ENCODE measurements at places on chromosomes 4 and X.

DNA sequence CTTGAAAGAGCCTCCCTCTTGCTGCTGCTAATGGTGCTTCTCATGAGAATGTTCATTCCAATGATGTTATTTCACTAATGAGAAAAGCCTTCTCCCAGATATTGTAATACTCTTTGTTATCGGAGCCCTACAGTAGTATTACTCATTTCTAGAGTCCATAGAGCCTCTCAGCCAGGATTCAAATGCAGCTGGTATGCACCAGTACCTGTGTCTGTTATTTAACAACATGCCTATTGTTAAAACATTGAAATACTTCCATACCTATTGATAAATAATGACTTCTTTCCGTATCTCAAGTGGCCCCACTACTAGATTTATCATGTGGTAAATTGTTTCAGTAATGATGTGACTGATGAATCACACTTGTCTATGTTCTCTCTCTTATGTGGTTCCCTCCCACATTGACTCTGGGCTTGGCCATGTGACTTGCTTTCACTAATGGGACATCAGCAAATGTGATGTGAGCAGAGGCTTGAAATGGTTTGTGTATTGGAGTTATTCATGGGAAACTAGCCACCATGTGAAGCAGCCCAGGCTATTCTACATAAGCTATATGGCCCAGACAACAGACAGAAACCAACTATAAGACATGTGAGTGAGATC lies 207.6 kb downstream of the THOC2 start:
- DNase-seq = no peak

GRCh38 chr4:4521136-4521535 lies 20.7 kb downstream of the STX18 start:
- DNase-seq = no peak

DNA sequence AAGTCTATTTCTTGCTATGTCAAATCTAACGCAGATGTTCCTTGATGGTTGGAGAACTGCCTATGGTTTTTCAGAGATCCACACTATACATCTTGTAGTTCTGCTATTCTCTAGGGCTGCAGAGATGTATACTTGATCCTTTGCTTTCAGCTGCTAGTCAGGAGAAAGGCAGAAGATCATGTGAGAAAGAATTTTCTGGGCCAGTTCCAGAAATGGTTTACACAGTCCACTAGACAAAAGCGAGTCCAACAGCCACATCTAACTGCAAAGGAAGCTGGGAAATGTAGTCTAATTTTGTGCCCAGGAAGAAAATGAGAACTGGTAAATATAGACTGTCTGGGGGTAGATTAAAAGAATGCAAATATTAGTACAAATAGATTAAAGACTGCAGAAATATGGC lies 394.3 kb upstream of the SLIT2 start:
- no peak for DNase-seq

DNA sequence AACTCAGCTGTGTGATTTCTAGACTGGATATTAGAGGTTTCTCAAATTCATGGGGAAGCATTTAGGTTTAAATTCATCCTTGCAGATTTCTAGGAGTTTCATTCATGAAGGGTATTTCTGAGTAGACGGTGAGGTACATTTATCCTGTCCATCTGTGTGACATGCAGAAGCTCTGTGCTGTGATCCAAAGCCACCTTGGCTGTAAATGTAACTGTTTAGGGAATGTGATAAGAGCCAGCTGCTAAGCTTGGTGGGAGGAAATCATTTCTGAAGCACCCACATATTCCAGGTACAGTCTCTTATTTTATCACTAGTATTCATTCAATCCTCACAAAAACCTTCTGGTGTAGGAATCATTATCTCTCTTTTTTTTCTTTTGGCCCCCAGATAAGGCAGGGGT lies 8.7 kb upstream of the DCTD start:
- no peak for DNase-seq

DNA sequence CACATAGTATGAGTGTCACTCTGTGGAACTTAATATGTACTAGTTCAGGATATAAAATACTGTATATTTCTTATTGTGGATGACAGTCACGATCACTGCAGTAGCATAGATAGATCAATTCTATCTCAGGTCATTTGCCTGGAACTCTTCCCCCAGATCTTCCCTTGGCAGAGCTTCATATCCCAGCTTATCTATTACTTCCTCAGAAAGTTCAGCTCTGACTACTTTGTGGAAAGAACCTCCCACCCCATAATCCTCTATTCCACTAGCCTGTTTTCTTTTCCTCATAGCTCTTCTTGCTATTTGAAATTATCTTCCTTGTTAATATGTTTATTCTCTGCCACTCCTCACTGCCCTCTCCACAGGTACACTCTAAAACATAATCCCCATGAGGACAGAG lies 10.9 kb downstream of the FAM241A start:
- no peak for DNase-seq

- DNase-seq = no peak
These were observed 615.6 kb downstream of the CENPC start for GRCh38 chr4:66929748-66930147.

DNA sequence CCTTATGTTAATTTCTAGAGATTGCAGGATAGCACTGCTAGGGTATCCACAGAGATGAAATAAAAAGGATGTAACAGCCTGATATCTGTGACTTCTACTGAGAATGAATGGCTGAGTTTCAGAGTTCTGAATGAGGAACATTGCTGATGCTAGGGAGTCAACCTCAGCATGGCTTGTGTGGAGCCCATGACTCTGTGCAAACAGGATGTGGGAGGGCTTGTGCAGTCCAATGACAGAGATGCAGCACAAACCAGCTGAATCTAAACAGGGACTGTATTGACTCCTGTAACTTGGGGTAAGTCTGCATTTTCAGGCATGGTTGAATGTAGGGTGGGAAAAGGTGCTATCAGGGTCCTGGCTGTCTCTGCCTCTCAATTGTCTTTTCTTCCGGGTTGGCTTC lies 5.3 kb upstream of the RASL11B start:
- DNase-seq = no peak

GRCh38 chr4:16687011-16687410 lies 211.4 kb downstream of the LDB2 start:
- DNase-seq = no peak

DNA sequence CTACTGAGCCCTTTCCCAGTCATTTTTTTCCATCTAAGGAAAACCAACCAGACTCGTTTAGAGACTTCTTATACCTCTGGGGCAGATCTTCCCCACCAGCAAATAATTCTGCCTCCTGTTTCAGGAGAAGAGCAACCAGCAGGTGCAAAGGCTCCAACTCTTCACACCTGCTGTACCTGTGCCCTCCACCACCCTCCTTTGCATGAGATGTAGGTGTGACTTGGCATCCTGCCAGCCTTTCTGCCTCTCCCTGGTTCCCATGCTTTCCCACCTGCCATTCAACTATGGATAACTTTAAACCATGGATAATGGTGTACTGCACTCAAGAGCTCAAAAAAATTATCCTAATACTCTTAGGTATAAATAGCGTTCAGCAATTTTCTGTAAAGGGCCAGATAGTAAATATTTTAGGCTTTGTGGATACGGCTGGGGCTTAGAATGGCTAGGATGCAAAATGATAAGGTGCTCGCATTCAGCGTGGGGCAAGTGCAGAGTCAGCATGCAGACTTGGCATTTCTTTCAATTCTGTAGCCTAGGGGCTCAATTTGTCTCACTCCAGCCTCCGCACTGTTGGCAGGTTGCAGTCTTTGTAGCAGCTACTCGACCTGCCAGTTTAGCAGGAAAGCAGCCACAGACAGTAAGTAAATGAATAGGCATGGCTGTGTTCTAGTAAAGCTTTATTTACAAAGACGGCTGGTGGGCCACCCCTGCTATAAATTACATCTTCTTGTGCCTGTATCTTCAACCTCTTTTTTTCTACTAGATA lies 79.8 kb downstream of the HCCS start:
- no peak for DNase-seq

- DNase-seq = no peak
These were observed 3.0 kb downstream of the ANK2 start for GRCh38 chr4:113052379-113052951.

- DNase-seq = no peak
These were observed 276.3 kb upstream of the TACR3 start for GRCh38 chr4:103996064-103996463.

- no peak for DNase-seq
These were observed 4.8 kb upstream of the IGFBP7 start for GRCh38 chr4:57114973-57115372.

DNA sequence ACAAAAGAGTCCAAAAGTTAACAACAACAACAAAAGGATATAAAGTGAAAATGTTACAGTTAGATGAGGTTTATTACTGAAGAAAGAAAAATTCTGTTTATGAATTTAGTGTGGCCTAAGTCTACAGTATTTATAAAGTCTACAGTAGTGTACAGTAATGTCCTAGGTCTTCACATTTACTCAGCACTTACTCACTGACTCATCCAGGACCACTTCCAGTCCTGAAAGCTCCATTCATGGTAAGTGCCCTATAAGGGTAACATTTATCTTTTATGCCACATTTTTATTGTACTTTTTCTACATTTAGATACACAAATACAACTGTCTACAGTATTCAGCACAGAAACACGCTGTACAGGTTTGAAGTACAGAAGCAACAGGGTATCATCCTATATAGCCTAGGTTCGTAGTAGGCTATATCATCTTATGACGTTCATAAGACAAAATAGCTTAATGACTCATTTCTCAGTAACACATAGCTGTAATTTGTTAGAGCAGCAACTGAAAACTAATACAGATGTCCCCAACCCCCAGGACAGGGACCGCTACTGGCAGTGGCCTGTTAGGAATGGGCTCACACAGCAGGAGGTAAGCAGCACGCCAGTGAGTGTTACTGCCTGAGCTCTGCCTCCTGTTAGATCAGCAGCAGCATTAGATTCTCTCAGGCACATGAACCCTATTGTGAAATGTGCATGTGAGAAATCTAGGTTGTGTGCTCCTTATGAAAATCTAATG lies 61.3 kb downstream of the CENPC start:
- DNase-seq = no peak

DNA sequence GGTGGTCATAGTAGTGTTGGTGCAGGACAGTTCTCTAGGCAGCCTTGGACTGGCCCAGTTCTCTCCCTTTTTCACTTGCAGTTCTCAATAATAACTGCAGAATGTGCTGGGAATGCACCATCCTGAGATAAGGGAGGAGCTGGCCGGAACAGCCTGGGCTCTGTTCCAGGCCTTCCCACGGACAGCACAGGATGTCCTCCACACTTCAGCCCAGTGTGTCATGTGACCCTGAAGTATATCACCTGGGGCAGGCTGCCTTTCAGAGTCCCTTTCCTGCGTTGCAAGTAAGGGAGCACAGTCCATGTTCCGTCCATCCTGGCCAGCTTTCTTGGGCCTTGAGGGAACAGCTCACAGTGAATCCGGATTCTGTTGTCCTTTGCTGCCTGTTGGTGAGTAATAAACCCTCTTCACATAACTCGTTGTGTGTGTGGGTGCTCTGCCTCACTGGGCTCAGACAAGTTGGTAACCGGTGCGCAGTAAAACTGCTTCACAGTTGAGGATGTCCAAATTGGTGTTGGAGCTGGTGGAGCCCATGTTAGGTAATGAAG lies 32.3 kb upstream of the BBS12 start:
- DNase-seq = no peak

GRCh38 chr4:184399512-184399908 lies 74.8 kb downstream of the IRF2 start:
- no peak for DNase-seq

- no peak for DNase-seq
These were observed 16.0 kb downstream of the ATP5ME start for GRCh38 chr4:657834-658667.

DNA sequence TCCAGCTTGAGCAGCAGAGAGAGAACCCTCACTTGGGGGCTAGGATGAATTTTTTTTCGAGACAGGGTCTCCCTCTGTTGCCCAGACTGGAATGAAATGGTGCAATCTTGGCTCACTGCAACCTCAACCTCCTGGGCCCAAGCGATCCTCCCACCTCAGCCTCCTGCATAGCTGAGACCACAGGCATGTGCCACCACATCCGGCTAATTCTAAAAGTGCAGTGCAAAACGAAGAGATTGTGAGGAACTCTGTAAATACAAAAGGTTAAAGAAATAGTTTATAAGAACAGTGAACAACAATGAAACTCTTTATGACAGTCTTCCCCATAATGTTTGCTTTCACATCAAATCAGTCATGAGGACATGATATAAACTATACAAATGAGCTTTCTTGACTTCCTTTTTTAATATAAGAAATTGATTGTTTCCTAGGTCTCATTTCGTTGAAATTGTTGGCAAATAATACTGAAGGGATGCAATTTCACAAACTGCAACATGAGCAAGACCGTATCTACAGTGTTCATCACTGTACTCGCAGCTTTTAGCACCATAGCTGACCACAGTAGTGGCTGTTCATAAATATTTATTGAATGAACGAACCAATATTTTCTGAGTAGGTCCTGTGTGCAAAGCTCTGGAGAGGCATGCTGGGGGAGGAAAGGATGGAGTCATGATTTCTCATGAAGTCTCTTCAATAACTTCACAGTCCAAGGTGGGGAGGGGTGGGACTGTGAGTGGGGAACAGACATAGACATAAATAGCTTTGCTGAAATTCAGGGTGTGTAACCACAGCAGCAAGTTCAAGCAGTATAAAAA lies 116.1 kb downstream of the SHROOM3 start:
- DNase-seq = no peak

DNA sequence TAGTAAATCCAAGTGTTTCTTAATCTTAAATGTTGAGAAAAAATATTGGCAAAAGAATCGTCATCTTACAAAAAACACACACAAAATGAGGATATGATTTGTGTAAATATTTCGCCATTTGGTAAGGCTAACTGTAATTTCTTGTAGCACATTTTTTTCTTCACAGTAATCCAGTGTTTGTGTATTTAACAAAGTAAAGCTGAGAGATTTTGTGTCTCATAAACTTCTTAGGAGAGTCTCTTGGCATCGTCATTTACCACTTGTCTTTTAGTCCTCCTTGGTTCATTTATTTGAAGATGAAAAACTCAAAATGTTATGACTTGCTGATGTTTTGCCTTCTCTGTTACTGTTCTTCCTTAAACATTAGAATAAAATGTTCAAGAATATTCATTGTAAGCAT lies 326.7 kb upstream of the PITX2 start:
- no peak for DNase-seq

- no peak for DNase-seq
These were observed 28.4 kb downstream of the PCGF3 start for GRCh38 chr4:734075-734474.

- DNase-seq = no peak
These were observed 200.7 kb upstream of the NPY2R start for GRCh38 chr4:155007660-155008176.

DNA sequence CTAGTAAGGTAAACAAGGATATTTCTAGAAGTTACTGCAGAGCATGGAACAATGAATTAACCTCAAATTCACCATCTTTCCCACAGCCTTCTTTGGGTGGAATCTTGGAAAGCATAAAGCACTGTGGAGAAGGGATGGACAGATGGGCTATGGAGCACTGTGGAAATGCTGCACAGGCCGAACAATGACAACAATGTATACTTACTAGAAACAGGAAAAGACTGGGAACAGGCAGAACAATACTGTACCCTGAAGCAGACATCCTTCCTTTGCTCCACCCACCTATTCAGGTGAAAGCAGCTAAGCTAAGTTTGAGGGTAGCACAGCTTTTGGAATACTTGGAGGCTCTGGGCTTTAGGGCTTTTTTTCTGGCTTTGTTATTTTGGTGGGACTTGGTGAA lies 250.6 kb upstream of the KLF8 start:
- DNase-seq = no peak

- DNase-seq = no peak
These were observed 85.6 kb downstream of the ZNF330 start for GRCh38 chr4:141306331-141306730.

- DNase-seq = no peak
These were observed 25.6 kb downstream of the NR0B1 start for GRCh38 chrX:30283456-30284200.

Measured in T-helper 17 cell (primary cell).